ENCODE measurements at places on chromosomes 7 and 10. TPM values are rescaled to one million over a fixed set of nuclear protein-coding genes. Genes with fewer than 3 reads are reported as not detected.

DNA sequence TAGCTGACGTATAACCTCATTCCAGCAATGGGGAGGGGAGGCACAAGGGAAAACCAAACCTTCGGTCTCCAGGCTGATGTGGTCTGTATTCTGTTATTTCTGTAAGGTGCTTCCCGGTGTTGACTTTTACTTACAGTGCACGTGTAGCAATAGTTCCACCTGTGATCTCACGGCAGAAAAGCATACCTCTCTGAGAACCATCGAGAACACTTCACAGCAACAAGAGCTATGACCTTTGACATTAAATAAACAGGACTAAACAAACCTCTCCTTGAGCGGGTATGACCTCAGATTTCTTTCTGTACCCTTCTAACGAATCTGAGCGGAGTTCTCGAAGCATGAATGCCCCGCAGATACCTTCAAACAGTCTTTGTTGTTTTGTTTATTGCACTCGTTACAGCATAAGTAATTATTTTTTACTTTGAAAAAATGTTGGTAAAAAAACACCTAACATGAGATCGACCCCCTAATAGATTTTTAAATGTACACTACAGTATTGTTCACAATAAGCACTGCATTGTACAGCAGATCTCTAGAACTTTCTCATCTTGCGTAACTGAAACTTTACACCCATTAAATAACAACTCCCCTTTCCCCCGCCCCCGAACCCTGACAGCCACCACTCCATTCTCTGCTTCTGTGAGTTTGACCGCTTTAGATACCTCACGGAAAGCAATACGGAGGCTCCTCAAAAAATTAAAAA is 282.3 kb downstream of the GATA3 start:
- no peak overlapping the region for H3K4me3 ChIP-seq
- DNase-seq = no peak
- no peak overlapping the region for H3K27ac ChIP-seq
- no peaks in the 10 kb centered on the region for H3K27me3 ChIP-seq

GRCh38 chr7:139930286-139930965 is 101.4 kb downstream of the TBXAS1 start:
- no peak overlapping the region for H3K4me3 ChIP-seq
- no peak for DNase-seq
- H3K27me3 ChIP-seq = no peaks in the 10 kb centered on the region
- no peaks in the 10 kb centered on the region for H3K36me3 ChIP-seq
- H3K4me1 ChIP-seq = peaks cover 3% of the 10 kb centered on the region

DNA sequence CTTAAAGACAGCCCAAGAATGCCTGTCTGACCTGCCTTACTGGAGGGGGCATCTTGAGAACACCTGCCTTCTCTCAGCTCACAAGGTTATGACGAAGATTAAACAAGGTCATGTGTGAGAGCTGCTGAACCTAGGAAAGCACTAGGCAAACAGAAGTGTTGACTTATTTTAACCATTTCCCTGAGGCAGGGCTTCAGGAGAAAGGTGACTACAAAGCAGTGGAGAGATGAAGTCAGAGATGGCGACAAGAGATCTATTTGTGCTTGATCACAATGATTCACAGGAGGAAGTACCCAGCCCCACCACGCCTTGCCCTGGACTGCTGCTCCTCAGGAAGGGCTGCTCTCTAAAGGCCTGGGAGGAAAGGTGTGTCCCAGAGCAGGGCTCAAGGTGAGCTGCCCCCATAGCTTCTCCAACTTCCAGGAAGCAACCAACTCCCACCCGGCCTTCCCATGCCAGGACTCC is 27.8 kb downstream of the STN1 start:
- DNase-seq = no peak
- H3K4me3 ChIP-seq = no peak overlapping the region
- H3K27me3 ChIP-seq = no peaks in the 10 kb centered on the region

GRCh38 chr10:122152544-122152943 is 118.6 kb upstream of the BTBD16 start:
- H3K4me1 ChIP-seq = no peaks in the 10 kb centered on the region
- H3K36me3 ChIP-seq = no peaks in the 10 kb centered on the region
- no peak overlapping the region for H3K27ac ChIP-seq
- DNase-seq = no peak
- H3K4me3 ChIP-seq = no peak overlapping the region

- peaks cover 90% of the 10 kb centered on the region for H3K36me3 ChIP-seq
- H3K4me1 ChIP-seq = peaks cover 79% of the 10 kb centered on the region
- H3K27ac ChIP-seq = peak overlapping the region; percentile 46
- DNase-seq = no peak
- no peak overlapping the region for H3K4me3 ChIP-seq
Observed at GRCh38 chr7:2953099-2953498, 90.6 kb downstream of the CARD11 start.

DNA sequence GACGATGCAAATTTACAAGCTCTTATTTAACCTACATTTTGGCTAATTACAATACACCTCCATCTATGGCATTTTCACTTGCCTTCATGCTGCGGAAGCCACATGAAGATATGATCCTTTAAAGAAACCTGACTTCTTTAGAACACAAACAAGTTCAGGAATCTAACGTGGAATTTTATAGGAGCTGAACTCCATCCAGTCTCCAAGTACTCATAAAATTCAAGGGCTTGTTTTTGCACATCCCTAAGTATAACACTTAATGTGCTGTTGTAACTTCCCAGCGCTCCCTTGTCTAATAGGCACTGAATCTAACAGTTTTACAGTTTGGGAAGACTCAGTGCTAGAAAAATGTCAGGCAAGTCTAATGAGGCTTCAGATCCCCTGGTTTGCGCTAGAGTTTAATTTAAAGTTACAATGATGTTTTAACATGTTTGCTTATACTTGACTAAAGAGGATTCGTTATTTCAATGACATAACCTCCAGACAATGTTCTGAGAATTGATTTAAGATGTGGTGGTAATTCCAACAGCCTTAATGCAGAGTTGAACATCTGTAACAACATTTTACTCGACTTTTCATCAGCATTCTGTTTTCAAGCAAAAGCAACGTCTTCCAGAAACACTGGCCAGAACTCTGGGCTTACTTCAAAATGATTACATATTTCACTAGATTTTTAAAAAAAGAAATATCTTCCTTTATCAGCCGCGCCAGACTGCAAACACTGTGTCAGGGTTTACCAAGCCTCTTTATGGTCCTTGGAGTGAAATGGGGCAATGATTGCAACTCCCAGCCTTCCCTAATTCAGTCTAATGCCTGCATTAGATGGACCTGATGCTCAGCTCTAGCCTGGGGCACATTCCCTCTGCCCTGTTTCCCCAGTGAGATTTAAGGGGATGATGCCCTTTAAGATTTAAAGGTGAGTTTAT is 664.3 kb downstream of the KCNMA1 start:
- DNase-seq = no peak
- no peaks in the 10 kb centered on the region for H3K4me1 ChIP-seq
- no peaks in the 10 kb centered on the region for H3K36me3 ChIP-seq
- no peaks in the 10 kb centered on the region for H3K27me3 ChIP-seq

Gene WDFY4
- total RNA-seq = 0.93 TPM

Gene LOXL4
- total RNA-seq = not detected

Gene WNT8B
- total RNA-seq = 0.16 TPM

Gene CALML3
- not detected for total RNA-seq

- peaks cover 18% of the 10 kb centered on the region for H3K36me3 ChIP-seq
- H3K27me3 ChIP-seq = no peaks in the 10 kb centered on the region
- H3K4me1 ChIP-seq = peaks cover 36% of the 10 kb centered on the region
- no peak for DNase-seq
Observed at GRCh38 chr7:24948739-24949138, 31.2 kb downstream of the OSBPL3 start.

DNA sequence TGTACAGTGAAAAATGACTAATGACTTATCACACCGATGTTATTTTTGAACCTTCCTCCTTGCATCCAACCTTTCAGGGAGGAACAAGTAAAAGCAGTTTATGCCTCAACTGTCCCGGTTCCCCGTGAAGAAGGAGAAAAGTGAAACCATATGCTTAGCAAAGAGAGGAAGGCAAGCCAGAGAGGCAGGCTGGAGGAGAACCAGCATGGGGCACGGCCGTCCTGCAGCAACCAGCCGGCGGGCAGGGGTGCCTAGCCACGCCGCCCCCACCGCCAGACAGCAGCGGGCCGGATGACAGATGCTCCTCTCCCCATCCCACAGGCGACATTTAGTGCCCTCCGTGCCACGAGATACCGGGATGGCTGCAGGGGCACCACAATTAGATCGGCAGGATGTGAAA is 421.4 kb upstream of the MGMT start:
- H3K36me3 ChIP-seq = no peaks in the 10 kb centered on the region
- no peak overlapping the region for H3K27ac ChIP-seq
- H3K4me1 ChIP-seq = peaks cover 14% of the 10 kb centered on the region

Gene MEOX2
- not detected for total RNA-seq

Gene HOXA9
- not detected for total RNA-seq

GRCh38 chr7:2702594-2702957 is 14.6 kb downstream of the AMZ1 start:
- H3K27ac ChIP-seq = no peak overlapping the region
- peaks cover 19% of the 10 kb centered on the region for H3K4me1 ChIP-seq
- peaks cover 39% of the 10 kb centered on the region for H3K27me3 ChIP-seq

Gene CACUL1
- 34.8 TPM for total RNA-seq
